ENCODE measurements at places on chromosomes 11 and 22.

- DNase-seq = no peak
- H3K27me3 ChIP-seq = peaks cover 34% of the 10 kb centered on the region
- no peaks in the 10 kb centered on the region for H3K36me3 ChIP-seq
- no peaks in the 10 kb centered on the region for H3K4me1 ChIP-seq
Observed at GRCh38 chr11:69576069-69576782, 64.7 kb upstream of the CCND1 start.

- no peak overlapping the region for H3K27ac ChIP-seq
Observed at GRCh38 chr11:44229098-44229497, 80.8 kb downstream of the ALX4 start.

DNA sequence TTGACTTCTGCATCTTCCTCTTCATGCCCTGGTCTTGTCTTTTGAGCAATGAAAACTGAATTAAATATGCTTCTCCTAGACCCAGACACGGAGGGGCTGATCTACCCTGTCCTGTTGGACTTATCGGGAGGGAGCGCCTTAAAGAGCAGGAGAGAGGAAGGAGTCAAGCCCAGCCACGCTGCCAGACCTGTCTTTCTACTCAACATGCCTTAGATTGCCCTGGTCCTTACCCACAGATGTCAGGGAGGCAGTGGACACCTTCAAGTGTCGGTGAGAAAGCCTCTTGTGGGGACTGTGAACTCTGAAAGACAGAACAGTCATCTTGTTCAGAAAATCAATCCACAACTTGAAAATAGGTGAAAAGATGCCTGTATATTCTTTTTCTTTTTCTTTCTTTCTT lies 61.8 kb downstream of the IRAG1 start:
- peaks cover 4% of the 10 kb centered on the region for H3K4me1 ChIP-seq
- H3K36me3 ChIP-seq = no peaks in the 10 kb centered on the region
- no peak for DNase-seq
- H3K4me3 ChIP-seq = no peak overlapping the region

GRCh38 chr11:45752106-45752505 lies 52.8 kb upstream of the SLC35C1 start:
- H3K4me1 ChIP-seq = no peaks in the 10 kb centered on the region
- no peaks in the 10 kb centered on the region for H3K36me3 ChIP-seq
- no peak for DNase-seq
- peaks cover 12% of the 10 kb centered on the region for H3K27me3 ChIP-seq
- no peak overlapping the region for H3K27ac ChIP-seq

DNA sequence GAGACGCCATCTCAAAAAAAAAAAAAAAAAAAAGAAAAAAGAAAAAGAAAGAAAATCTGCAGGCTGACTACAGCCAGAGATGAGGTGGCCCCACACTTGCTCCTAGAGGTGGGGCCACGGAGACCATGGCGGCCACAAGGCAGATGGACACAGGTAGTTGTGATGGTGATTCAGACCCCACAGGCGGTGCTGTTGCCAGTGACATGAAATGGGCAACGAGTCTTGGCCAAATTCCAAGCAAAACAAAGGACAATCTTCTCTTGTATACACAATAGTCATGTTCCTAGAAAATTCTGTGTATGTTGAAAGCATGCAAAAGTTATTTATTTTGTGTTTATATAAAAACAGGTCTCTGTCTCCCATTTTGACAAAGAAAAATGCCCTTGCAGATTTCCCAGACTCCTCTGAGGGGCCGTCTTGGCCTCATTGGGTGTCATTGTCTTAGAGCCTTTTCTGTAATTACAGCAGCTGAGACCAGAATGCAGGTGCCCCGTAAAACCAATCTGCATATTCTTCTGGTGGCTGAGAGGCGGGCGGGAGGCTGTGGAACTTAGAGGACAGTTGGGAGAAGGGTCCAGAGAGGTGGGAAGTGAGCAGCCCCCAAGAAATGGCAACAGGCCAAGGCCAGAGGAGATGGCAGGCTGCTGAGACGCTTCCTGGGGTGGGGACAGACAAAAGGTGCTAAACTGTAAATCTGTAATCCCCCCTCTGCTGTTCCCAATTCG lies 22.5 kb upstream of the DAGLA start:
- H3K27ac ChIP-seq = no peak overlapping the region
- peaks cover 17% of the 10 kb centered on the region for H3K27me3 ChIP-seq
- no peak overlapping the region for H3K4me3 ChIP-seq
- no peaks in the 10 kb centered on the region for H3K36me3 ChIP-seq
- no peak for DNase-seq

DNA sequence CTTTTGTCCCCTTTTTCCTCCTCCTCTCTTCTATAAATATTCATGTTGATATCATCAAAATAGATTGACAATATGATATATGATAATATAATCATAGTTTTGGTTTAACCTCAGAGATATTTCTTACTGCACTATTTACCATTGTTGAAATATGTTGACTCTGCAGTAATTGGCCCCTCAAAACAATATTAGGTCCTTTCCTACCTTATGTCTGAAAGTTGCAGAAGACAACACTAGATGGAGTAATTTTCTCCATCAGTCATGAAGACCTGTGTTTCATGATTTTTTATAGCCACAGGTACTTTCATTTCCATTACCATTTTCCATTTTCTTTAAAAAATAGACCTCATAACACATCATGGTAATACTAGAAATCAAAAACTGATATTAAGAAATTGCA lies 284.4 kb downstream of the LUZP2 start:
- H3K27ac ChIP-seq = no peak overlapping the region
- H3K4me3 ChIP-seq = no peak overlapping the region
- no peaks in the 10 kb centered on the region for H3K36me3 ChIP-seq
- DNase-seq = no peak

DNA sequence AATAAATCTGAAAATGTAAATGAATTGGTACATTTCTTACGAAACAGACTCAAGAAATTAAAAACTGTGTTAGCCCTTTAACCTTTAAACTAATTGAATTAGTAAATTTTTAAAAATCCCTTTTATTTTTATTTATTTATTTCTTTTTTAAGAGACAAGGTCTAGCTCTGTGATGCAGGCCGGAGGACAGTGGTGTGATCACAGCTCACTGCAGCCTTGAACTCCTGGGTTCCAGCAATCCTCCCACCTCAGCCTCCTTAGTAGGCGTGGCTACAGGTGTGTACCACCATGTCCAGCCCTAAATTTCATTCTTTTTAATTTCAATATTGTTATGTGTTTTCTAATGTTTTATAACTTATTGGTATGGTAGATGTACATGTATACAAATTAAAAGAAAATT lies 72.6 kb downstream of the MYEOV start:
- no peak overlapping the region for H3K27ac ChIP-seq
- no peak overlapping the region for H3K4me3 ChIP-seq
- H3K4me1 ChIP-seq = no peaks in the 10 kb centered on the region
- DNase-seq = no peak
- no peaks in the 10 kb centered on the region for H3K27me3 ChIP-seq
- H3K36me3 ChIP-seq = no peaks in the 10 kb centered on the region

- no peak overlapping the region for H3K27ac ChIP-seq
- DNase-seq = no peak
- peaks cover 16% of the 10 kb centered on the region for H3K4me1 ChIP-seq
- no peaks in the 10 kb centered on the region for H3K36me3 ChIP-seq
Observed at GRCh38 chr11:70301721-70302418, 31.4 kb downstream of the PPFIA1 start.

GRCh38 chr22:23180893-23181720 lies 798 bp downstream of the BCR start:
- peak overlapping the region; percentile 92 for H3K4me3 ChIP-seq
- no peak overlapping the region for H3K27ac ChIP-seq
- H3K36me3 ChIP-seq = peaks cover 2% of the 10 kb centered on the region
- H3K4me1 ChIP-seq = peaks cover 68% of the 10 kb centered on the region
- H3K27me3 ChIP-seq = no peaks in the 10 kb centered on the region

GRCh38 chr11:8097062-8097461 lies 16.1 kb downstream of the TUB start:
- no peak for DNase-seq
- no peaks in the 10 kb centered on the region for H3K36me3 ChIP-seq
- H3K27me3 ChIP-seq = no peaks in the 10 kb centered on the region
- no peak overlapping the region for H3K27ac ChIP-seq
- H3K4me3 ChIP-seq = no peak overlapping the region

DNA sequence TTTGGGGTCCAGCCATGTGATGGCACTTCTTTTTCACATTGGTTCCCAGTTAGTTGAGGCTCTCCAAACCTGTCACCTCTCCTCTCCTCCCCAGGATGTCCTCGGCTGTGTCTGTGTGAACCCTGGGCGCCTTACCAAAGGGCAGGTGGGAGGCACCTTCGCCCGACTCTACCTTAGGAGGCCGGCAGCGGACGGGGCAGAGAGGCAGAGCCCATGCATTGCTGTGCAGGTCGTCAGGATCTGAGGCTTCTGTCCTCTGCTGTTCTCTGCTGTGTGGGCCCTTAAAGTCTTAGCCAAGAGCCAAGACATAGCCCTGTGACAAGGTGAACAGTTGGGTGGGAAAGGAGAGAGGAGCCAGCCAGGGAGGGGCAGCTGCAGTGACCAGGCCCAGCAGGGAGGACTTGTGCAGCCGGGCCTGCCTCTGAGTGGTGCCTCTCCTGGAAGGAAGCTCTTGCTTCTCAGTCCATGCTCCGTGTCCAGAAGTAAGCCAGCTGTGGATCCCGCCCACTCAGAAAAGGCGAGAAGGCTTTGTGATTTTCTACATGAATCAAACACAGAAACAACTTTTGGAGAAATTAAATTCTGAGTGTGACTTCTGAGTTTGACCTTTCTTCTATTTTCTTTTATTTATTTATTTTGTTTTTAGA lies 17.5 kb upstream of the CDC42EP2 start:
- no peaks in the 10 kb centered on the region for H3K27me3 ChIP-seq
- no peak overlapping the region for H3K4me3 ChIP-seq
- H3K4me1 ChIP-seq = no peaks in the 10 kb centered on the region
- peaks cover 6% of the 10 kb centered on the region for H3K36me3 ChIP-seq
- DNase-seq = no peak
- H3K27ac ChIP-seq = no peak overlapping the region

GRCh38 chr11:134097166-134097565 lies 28.3 kb downstream of the JAM3 start:
- DNase-seq = no peak
- no peaks in the 10 kb centered on the region for H3K4me1 ChIP-seq
- H3K27ac ChIP-seq = no peak overlapping the region
- peaks cover 1% of the 10 kb centered on the region for H3K36me3 ChIP-seq
- no peaks in the 10 kb centered on the region for H3K27me3 ChIP-seq
- H3K4me3 ChIP-seq = no peak overlapping the region

GRCh38 chr11:31641477-31642062 lies 132.0 kb downstream of the ELP4 start:
- DNase-seq = no peak
- H3K4me1 ChIP-seq = no peaks in the 10 kb centered on the region
- no peak overlapping the region for H3K4me3 ChIP-seq
- H3K36me3 ChIP-seq = no peaks in the 10 kb centered on the region
- H3K27ac ChIP-seq = no peak overlapping the region

DNA sequence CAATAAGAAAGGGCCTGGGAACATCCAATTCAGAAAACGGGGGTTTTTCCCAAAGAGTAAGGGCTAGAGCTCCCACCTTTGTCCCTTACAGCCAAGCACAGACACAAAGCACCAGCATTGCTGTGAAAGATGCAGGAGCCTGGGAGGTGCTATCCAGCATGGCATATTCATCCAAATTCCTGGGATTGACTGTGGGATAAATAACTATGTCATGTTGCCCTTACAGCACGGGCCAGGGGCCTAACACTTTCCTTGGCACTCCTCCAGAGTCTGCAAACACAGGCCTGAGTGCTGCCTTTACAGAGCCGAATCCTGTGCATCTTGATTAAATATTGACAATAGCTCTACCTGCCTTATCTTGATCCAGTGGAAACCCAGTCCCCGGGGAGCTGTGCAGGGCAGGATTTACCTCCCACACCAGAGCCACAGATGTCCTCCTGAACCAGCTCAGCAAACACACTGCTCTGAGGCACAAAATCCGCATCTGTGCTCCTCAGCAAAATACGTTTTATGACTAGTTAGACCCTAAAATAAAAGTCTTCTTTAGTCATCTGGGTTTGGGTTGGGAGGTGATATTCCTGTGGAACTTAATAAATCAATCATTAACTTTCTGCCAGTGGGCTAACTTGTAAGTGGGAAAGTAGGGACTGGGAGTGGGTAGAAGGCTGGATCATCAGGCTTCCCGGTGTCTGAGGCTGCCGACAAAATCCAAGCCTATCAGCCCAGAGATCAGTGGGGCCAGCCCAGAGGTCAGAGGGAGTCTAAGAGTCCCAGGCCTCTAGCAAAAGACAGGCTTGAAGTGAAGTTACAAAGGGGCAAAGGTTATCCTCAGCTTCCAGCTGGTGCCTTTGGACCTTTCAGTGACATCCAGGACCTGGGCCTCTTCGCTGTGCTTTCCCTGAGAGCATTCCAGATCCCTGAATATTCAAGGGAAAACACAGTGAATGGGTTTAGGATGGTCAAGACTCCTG lies 36.5 kb downstream of the POU2AF3 start:
- no peak overlapping the region for H3K4me3 ChIP-seq
- H3K27ac ChIP-seq = no peak overlapping the region
- H3K27me3 ChIP-seq = peaks cover 6% of the 10 kb centered on the region

DNA sequence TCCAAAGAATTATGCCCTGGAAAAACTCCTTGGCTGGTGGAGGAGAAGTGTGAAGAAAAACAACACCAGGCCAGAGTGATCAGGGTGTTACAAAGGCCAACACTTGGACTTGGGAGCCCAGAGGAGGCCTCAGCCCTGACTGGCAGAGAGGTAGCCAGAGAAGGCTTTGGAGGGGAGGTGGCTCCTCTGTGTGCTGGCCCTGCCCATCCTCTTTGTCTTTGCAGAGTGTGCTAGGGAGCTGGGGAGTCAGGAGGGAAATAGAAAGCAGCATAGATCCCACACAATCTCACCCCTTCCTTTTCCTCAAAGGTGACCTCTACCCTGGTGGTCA lies 12.0 kb upstream of the P2RY6 start:
- DNase-seq = no peak
- no peaks in the 10 kb centered on the region for H3K36me3 ChIP-seq
- no peak overlapping the region for H3K4me3 ChIP-seq
- H3K27ac ChIP-seq = no peak overlapping the region

DNA sequence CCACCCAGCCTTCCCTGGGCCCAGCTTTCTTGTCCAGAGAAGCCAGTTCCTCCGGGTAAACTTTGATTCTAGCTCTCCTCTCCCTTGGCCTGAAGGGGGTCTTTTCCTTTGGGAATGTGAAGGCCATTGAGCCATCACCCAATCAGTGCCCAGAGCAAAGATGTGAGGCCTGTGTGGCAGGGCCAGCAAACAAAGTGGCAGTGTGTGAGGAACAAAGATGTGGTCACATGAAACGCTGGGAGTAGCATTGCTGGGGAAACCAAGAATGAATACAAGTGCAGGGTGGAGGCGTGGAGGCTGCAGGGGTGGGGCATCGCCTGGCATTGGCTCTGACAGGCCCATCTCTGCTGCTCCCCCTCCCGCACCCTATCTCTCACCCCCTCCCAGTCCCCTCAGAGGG lies 91.9 kb upstream of the BID start:
- H3K27me3 ChIP-seq = no peaks in the 10 kb centered on the region
- no peaks in the 10 kb centered on the region for H3K4me1 ChIP-seq
- H3K36me3 ChIP-seq = no peaks in the 10 kb centered on the region
- no peak for DNase-seq
- H3K4me3 ChIP-seq = no peak overlapping the region
